ENCODE measurements at places on chromosomes 7 and 10.

- no peak for DNase-seq
Measured at GRCh38 chr7:114148779-114149178, 230.0 kb upstream of the PPP1R3A start.

- DNase-seq: no peak
Measured at GRCh38 chr7:88229302-88229995, 9.6 kb upstream of the SRI start.

DNA sequence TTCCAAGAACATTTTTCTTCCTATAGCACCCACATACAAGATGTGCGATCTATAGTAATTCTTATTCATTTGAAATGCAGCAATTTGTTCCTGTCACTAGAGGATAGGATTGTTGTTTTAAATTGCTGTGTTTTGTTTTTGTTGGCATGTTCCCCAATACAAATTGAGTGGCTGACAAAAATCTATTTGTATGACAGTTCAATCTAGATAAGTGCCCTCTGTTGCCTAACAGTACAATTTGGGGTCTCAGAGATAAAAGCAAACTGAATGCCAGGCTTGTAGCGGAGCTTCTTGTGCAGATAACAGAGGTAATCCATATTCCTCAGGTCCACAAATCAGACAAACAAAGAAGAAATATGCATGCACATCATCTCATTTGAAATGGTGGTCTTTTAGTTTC lies 68.8 kb downstream of the VTI1A start:
- DNase-seq: no peak

- no peak for DNase-seq
Measured at GRCh38 chr7:110988890-110989501, 101.9 kb upstream of the LRRN3 start.

DNA sequence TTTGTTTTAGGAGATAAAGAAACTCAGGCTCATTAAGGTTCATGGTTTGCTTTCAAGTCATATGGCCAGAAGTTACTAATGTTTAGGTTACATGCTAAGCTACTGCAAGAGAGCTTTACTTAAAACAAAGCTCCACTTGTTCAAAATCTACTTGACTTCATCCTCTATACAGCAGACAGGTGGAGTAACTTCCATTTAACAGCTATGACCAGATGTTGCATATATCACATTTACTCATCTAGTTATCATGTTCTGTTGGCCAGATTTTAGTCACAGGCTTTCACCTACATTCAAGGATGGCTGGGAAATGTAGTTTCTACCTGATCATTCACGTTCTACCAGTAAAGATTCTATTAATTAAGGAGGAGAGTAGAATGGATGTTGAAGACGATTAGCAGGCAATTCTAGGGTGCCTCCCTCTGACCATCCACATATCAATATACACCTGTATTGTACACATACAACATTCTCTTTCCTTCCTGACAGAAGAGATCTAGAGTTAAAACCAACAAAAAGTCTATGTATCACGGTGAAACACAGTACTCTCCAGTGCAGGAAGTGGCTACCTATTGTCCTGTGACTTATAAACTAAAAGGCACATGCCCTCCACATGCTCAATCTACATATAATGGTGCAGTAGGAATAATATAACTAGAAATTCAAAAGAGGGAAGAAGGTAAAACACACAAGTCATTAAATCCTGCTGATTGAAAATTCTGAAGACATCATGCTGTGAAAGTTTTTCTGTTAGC lies 488.0 kb downstream of the MDFIC start:
- no peak for DNase-seq

DNA sequence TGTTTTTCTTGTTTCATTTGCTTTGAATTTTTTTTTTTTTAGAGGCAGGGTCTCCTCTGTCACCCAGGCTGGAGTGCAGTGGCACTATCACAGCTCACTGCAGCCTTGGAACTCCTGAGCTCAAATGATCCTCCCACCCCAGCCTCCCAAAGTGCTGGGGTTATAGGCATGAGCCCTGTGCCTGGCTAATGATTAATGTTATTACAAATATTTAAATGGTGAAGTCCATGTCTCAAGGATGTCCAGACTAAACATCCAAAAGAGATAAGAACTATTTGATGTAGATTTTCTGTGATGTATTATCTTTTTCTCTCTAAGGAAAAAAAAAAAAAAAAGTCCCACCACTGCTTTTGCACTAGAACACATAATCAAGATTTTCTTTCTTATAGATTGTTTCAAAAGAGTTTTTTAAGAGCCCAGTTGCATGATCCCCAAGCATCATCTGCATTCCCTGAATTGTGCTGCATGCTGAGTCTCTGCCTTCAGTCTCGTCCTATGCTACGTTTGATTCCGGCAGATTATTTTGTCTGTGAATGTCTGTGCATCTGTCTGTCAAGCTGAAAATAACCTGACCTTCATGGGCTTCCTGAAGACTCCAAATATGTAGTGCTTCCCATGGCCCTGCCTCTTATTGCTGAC lies 33.4 kb downstream of the MACROH2A2 start:
- no peak for DNase-seq

- no peak for DNase-seq
Measured at GRCh38 chr10:132138596-132138995, 48.2 kb upstream of the DPYSL4 start.

DNA sequence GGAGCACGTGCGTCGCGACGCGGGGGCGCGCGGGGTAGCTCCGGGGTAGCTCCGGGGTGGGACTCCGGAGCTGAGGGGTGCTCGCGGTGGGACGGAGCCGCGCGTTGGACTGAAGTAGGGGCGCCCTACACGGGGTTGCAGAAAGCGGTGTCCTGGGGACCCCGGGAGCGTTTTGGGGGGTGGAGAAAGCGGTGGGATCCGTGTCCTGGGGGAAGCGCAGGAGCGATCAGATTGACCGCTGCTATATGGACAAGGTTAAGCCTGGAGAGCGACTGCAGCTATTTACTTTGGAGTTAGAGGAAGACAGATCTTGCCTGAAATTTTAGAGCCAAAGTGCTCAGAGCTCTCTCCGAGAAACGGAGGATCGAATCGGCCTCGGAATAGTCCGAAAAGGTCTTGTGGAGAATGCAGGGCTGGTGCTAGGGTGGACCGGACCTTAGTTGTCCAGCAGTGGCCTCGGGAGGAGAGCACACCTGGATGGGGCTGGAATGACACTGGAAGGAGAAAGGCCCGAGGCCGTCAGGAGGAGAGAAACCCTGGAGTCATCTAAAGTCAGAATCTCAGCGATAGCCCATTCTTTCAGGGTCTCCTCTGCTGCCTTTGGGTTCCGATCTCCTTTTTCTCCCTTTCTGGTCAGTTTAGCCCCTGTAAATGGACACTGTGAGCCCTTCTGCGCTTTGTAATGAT lies 564 bp downstream of the PDSS1 start:
- no peak for DNase-seq

- no peak for DNase-seq
Measured at GRCh38 chr10:133086247-133086646, 1.5 kb upstream of the ADGRA1 start.

GRCh38 chr10:132722394-132723329 lies 63.3 kb downstream of the NKX6-2 start:
- no peak for DNase-seq

DNA sequence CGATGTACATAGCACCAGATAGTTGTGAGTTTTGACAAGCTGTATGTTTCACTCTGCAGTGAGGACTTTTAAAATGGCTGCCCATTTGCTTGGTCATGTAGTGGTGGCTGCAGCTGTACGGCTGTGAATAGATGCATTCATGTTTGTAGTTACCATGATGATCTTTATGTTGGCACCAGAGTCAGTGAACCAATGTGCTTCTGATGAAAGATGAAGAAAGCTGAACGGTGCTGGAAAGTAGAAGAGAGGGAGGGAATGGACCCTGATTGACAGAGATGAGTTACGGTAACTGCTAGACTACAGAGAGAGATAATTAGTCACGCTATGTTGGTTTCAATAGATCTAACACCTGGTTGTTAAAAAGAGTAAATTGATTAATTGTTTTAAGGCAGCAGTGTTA lies 256.8 kb downstream of the CELF2 start:
- DNase-seq: no peak

- no peak for DNase-seq
Measured at GRCh38 chr7:151233804-151234203, 1.5 kb downstream of the CHPF2 start.

DNA sequence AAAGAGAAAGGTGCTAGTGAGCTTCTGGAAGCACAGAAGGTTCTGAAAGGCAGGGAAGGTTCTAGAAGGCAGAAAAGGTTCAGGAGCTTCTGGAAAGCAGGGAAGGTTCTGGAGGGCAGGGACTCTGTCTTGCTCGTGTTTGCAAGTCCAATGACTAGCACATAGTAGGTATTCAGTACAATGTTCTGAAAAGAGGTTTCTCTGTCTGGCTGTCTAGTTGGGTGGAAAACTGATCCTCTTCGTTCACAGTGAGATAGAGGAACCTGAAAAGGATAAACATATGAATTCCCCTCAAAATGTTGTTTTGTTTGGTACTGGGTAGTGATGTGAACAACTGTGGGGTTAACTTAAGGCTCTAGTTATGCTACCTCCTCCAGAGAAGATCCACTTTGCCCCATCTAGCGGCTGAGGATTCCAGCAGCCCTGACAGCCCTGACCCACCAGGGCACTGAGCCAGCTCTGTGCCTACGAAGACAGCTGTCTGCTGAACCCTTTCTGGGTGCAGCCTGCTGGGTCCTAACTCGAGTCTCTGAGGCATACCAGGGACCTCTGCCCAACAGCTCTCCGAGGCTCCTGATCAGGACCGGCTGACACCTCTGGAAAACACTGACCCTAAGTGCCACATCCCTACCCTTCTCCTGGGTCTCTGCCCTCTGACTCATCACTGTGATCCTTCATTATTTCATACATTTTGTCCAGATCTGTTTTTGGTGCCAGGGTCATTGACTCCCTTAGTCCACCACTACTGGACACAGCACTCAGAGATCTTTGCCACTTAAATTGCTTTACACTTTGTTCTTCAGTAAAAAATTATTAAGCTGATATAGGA lies 15.4 kb downstream of the PTPRN2 start:
- DNase-seq: no peak

DNA sequence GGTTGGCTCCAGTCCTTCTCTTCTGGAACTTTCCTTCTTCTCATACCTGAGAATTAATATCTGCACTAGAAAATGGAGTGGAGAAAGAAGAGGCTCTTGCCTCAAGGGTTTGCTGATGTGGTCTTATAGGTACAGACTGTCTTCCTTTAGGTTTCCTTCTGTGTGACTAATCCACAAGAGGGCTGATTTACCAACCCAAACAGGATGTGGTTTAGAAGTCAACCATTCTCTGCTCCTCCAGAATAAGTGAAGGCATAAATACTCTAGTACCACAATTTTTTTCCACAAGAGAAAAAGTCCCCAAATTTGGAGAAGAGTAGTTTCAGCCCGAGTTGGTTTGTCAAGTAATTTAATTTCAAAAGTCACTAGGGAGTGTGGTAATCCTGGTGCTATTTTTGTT lies 85.8 kb downstream of the NRP1 start:
- no peak for DNase-seq

GRCh38 chr7:151696721-151697514 lies 177.2 kb upstream of the RHEB start:
- no peak for DNase-seq

GRCh38 chr10:34049887-34050286 lies 715.4 kb upstream of the NRP1 start:
- peak; percentile 10 for DNase-seq

- DNase-seq: no peak
Measured at GRCh38 chr10:118983263-118983662, 46.3 kb upstream of the NANOS1 start.

DNA sequence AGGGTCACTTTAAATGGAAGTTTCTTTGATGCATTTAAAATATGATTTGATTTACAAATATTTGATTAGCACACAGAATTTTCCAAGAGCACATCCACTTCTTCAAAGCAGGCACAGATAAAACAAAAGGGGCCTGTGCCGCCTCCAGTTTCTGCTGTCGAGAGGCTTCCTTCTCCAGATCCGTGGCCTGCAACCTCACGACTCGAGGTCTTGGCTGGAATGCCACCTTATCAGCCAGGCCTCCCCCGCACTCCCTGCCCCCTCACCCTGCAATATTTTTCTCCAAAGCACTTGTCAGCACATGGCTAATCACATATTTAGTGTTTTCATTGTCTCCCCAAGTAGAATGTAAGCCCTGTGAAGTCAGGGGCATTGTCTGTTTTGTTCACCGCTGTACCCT lies 12.5 kb downstream of the PYROXD2 start:
- DNase-seq: no peak

DNA sequence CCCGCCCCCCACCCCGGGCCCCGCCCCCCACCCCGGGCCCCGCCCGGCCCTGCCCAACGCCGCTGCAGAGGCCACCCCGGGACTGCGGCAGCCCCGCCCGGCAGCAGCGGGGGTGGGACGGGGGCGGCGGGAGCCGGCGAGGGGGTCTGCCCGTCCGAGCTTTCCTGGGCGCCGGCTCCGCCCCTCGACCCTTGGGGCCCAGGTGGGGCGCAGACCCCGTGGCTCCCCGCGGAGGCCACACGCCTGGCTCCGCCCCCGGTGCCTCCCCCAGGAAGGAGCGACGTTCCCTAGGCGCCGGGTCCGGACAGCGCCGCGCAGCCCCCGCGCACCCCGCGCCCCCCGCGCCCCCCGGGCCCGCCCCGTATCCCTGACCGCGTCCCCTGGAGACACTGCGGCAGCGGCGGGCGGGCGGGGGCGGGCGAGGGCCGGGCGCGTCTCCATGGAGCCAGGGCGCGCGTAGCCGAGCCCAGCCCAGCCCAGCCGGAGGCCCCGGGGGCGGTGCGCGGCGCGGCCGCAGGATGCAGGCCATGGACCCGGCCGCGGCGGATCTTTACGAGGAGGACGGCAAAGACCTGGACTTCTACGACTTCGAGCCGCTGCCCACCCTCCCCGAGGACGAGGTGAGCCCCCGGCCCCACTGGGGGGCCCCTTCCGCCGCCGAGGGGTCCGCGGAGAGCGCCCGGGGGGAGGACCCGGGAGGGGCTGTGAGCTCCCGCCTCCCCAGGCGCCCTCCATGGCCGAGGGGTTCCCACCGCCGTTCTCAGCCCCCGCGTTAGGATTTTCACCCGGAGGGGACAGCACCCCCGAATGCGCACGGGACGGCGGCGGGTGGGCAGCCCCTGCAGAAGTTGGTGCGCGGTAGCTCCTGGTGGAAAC lies at the start of gene KNDC1:
KNDC1 (plus strand) TSS at position 270 of the 876 bp plus-strand sequence; CDS start at position 519, 249 bp downstream.
- DNase-seq: no peak

- DNase-seq: no peak
Measured at GRCh38 chr7:95066737-95067530, 159.5 kb downstream of the PPP1R9A start.

DNA sequence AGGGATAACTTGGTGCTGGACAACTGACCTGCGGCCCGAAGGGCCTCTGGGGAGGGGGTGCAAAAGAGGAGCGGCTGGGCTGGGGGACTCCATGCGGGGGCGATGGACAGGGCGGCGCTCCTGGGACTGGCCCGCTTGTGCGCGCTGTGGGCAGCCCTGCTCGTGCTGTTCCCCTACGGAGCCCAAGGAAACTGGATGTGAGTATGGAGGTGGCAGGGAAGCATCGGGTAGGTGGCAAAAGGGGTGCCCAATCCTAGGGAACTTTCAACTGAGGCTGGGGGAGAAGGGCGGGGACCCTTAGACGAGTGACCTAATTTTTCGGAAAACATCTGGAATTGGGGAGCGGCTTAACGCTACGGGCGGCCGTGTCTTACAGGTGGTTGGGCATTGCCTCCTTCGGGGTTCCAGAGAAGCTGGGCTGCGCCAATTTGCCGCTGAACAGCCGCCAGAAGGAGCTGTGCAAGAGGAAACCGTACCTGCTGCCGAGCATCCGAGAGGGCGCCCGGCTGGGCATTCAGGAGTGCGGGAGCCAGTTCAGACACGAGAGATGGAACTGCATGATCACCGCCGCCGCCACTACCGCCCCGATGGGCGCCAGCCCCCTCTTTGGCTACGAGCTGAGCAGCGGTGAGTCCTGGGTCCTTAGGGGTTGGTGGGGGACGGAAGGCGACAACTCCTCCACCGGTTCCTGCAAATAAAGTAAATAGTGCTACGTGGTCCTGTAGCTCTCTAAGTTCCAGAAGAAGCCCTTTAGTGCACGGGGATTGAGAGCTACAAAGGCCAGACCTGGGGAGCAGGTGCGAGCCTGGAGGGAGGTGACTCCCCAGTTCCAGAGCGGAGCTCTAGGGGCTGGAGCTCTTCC lies 622 bp downstream of the WNT16 start:
- DNase-seq: no peak
